Activated CD4-positive, CD25-positive, alpha-beta regulatory T cell treated with anti-CD3 and anti-CD28 coated beads, Interleukin-2, amount 50 U/mL, for 24 hours (primary cell): ENCODE measurements at places on chromosomes 16 and 17.

GRCh38 chr16:3590736-3591435 lies 13.7 kb upstream of the NLRC3 start:
- ATAC-seq: no peak

DNA sequence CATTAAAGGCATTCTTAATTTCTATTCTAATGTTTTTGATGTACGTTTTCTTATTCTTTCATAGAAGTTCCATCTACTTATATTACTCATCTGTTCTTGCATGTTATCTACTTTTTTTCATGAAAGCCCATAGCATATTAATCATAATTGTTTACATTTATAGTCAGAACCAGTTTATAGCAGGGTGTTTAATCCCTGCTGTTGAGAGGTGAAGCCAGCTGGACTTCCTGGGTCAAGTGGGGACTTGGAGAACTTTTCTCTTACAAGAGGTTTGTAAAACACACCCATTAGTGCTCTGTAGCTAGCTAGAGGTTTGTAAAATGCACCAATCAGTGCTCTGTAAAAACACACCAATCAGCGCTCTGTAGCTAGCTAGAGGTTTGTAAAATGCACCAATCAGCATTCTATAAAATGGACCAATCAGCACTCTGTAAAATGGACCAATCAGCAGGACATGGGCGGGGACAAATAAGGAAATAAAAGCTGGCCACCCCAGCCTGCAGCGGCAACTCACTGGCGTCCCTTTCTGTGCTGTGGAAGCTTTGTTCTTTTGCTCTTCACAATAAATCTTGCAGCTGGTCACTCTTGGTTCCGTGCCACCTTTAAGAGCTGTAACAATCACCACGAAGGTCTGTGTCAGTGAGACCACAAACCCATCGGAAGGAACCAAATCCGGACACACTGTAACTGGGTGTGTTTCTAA lies 120.6 kb downstream of the TANC2 start:
- no peak for ATAC-seq

DNA sequence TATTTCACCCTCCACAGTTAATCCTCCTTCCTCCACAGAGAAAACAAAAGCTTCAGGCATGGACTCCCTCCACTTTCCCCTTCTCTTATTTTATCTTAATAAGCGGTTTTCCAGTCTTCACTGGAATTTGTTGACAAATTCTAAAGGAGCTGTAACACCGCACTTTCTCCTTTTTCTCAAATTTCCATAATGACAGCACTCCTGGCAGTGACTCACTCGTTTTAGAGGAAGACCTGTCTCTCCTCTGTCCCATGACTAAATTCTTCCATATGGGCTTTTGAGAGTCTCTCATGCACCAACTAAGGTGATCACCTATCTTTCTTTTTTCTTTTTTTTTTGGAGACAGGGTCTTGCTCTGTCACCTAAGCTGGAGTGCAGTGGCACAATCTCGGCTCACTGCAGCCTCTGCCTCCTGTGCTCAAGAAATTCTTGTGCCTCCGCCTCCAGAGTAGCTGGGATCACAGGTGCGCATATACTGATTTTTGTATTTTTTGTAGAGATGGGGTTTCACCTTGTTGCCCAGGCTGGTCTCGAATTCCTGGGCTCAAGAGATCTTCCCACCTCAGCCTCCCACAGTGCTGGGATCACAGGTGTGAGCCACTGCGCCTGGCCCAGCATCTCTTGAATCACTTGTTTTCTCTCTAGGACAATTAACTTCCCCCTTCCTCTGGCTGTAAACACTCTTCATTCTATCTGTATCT lies 7.7 kb downstream of the ITGAM start:
- ATAC-seq: peak; percentile 14

- ATAC-seq: no peak
Measured at GRCh38 chr16:7646821-7647500, 314.3 kb downstream of the RBFOX1 start.

- no peak for ATAC-seq
Measured at GRCh38 chr17:7982173-7982572, 20.2 kb upstream of the GUCY2D start.

GRCh38 chr17:79811868-79812352 lies 15.0 kb upstream of the CBX8 start:
- no peak for ATAC-seq

GRCh38 chr17:58246104-58246740 lies 7.8 kb downstream of the LPO start:
- no peak for ATAC-seq

- ATAC-seq: no peak
Measured at GRCh38 chr17:17822189-17822588, 14.6 kb downstream of the SREBF1 start.

- no peak for ATAC-seq
Measured at GRCh38 chr16:85386467-85387170, 226.5 kb upstream of the GSE1 start.

DNA sequence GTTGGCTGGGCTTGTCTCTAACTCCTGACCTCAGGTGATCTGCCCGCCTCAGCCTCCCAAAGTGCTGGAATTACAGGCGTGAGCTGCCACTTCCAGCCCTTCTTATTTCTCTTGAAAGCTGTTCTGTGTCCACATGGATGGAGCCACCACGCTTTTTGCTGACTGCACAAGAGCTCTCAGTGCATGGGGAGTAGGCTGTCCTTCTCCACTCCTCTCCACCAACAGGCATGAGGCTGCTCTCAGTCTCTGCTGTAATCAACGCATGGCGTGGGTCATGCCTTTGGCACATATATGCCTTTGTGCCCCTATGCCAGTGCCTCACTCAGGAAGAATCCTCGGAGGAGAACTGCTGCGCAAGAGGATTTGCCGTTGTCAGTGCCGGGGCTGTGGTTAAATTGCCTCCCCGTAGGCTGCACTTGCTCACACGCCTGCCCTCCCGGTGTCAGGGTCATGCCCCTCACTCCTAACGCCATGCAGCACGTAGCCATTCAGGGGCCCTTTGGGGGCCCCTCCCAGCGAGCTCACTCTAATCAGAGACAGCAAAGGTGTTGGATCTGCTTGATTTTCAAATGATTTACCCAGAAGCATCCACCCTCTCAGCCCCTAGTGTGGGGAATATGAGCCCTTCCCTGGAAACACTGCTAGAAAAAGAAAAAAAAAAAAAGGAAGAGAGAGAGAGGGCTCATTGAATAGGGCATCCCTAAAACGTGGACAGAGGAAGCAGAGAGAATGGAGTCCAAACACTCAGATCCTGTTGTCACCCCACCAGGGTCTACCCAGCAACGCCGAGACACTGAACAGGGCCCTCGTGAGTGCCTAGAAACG lies 47.5 kb upstream of the ZCCHC14 start:
- no peak for ATAC-seq

- ATAC-seq: no peak
Measured at GRCh38 chr16:84079664-84080063, 37.1 kb upstream of the SLC38A8 start.

DNA sequence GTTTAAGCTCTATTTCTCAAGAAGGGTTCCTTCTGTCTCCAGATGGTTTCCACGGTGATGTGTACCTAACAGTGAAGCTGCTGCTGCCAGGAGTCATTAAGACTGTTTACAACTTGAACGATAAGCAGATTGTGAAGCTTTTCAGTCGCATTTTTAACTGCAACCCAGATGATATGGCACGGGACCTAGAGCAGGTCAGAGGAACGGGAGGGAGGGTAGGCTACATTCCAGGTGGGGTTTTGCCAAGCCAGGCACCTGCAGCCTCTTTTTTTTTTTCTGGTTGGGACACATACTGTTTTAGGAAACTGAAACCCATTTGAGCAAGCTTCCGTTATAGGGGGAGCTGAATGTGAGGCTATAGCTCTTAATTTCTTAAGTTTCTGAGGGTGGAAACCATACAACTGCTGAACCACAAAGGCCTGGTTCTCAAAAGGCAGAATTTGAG lies 10.6 kb downstream of the LIG3 start:
- no peak for ATAC-seq

GRCh38 chr16:22070361-22071330 lies 21.7 kb upstream of the VWA3A start:
- ATAC-seq: no peak

GRCh38 chr16:12557786-12558185 lies 245.9 kb downstream of the CPPED1 start:
- no peak for ATAC-seq

DNA sequence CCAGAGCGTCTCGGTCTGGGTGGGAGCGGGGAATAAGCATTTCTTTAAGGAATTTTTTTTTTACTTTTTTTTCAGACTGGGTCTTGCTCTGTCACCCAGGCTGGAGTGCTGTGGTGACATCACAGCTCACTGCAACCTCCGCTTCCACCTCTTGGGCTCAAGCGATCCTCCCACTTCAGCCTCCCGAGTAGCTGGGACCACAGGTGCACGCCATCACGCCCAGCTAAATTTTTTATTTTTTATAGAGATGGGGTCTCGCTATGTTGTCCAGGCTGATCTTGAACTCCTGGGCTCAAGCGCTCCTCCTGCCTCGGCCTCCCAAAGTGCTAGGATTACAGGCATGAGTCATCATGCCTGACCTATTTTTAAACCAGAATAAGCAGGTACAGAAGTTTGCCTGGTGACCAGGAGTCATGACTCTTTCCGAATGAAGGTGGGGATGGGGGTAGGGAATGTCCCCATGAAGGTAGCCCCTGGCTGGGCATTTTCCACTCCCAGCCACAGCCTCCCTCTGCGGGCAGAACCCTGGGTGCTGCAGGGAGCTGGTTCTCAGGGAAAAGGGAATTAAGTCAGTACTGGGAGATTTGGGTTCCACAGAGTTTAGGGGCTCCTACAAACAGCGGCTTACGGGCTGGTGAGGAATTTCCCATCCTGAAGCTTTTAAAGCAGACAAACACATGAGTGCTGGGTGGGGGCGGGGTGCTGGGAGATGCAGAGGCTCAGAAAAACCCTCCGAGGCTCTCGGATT lies 48.3 kb downstream of the TBC1D16 start:
- no peak for ATAC-seq

DNA sequence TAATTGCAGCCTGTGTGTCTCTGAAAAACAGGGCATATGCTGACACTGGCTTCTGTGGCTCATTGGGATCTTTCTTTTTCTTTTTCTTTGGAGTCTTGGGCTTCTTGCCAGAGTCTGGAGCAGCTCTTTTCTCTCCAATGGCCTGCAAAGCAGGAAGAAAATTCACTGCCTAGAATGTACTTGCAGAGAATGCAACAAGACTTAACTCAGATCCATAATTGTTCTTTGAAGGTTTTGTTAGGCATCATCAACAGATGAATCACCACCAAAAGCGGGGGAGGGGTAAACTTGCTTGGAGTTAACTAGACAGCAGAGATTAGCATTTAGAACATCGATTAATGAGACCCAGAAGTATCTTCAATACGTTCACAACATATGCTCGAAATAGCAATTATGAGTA lies 100.9 kb downstream of the TOX3 start:
- ATAC-seq: no peak

DNA sequence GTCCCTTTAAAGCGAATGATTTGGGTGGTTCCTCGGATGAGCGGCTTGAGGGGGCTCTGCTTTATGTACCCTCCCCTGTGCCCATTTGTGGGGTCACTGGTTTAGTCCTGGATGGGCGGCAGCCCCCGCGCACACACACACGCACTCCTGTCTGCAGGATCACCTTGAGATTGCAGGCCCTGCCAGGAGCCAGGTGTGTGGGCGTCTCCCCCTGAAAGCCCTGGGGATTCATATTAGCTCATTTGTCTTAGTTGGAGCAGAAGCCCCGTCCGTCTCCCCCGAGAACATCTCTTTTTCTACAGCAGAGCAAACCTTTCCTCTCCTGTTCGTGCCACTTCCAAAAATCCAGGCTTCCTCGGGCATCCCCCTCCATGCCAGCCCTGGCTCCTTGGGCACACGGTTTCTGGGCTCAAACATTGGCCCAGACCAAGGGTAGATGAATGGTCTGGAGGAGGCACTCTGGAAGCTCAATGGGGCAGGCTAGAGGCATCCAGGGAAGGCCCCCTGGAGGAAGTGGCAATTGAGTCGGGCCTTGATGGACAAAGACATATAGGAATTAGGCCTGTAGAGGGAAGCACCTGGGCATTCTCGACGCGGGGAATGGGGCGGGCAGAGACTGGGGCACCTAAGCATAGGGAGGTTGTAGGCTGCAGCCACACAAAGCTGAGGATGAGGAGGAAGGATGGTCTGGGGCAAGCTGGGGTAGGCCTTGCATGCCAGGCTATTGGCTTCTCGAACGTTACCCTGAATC lies 218.5 kb upstream of the GSE1 start:
- ATAC-seq: no peak

- ATAC-seq: no peak
Measured at GRCh38 chr17:31745964-31746600, 113.0 kb downstream of the COPRS start.

- no peak for ATAC-seq
Measured at GRCh38 chr17:4953451-4953961, 2.6 kb downstream of the ENO3 start.

DNA sequence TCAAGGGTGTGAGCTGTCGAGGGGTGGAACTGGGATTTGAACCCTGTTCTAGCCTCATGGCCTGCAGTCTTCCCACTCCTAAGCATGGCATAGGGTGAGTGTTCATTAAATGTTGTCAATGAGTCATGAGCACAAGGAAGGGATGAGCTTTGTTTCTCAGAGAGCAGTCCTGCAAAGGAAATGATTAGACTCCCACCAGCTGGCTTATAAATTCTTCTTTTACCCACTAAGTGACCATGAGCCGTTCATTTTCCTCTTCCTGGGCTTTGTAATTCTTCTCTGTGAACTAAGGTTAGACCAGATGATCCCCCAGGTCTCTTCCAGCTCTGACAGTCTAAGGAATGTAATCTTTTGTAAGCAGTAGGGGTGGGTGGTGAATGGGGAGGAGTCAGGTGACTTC lies 47.9 kb upstream of the HNF1B start:
- ATAC-seq: no peak

GRCh38 chr17:6755731-6756184 lies at the start of gene XAF1:
Gene XAF1, plus strand, starts transcription at chr17:6756046. Its CDS starts 33 bp downstream, at chr17:6756079.
- peak; percentile 72 for ATAC-seq

GRCh38 chr17:62925267-62925836 lies 40.7 kb upstream of the TANC2 start:
- no peak for ATAC-seq

DNA sequence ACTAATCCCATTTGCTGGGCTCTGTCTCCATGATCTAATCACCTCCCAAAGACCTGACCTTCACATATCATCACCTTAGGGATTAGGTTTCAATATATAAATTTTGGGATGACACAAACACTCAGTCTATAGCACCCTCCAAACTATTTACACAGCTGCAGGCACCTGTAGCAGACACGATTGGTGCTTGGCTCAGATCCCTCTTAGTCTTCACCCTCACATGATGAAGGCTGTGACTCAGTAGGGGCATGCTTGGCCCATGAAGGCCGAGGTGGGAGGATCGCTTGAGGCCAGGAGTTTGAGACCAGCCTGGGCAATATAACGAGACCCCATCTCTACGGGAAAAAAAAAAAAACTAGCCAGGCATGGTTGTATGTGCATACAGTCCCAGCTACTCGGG lies 73.5 kb downstream of the HS3ST2 start:
- ATAC-seq: no peak

- peak; percentile 56 for ATAC-seq
Measured at GRCh38 chr17:27651411-27652345, 20.7 kb downstream of the LGALS9 start.

GRCh38 chr17:44005527-44006271 lies 1.3 kb downstream of the NAGS start:
- ATAC-seq: no peak

- no peak for ATAC-seq
Measured at GRCh38 chr17:27536781-27537180, 80.5 kb downstream of the KSR1 start.
